ENCODE measurements at places on chromosomes 4 and X.

DNA sequence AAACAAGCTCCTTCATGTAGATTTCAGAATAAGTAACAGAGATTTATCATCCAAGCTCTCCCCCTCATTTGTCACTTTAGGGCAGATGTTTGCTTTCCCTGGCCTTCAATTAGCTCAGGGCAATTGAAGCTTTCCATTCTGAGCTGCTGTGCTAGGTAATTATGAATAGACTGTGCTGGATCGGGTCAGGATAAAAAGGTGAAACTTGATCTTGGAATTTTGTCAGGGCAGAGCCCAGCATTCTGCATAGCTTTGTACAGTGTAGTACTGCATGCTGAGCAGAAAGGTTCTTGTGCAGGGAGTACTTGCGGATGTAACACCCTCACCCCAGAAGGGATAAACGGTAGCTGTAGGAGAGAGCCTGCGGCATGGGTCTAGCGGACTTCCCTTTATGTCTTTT, 64.0 kb upstream of the CLDN34 start:
- no peak for DNase-seq

DNA sequence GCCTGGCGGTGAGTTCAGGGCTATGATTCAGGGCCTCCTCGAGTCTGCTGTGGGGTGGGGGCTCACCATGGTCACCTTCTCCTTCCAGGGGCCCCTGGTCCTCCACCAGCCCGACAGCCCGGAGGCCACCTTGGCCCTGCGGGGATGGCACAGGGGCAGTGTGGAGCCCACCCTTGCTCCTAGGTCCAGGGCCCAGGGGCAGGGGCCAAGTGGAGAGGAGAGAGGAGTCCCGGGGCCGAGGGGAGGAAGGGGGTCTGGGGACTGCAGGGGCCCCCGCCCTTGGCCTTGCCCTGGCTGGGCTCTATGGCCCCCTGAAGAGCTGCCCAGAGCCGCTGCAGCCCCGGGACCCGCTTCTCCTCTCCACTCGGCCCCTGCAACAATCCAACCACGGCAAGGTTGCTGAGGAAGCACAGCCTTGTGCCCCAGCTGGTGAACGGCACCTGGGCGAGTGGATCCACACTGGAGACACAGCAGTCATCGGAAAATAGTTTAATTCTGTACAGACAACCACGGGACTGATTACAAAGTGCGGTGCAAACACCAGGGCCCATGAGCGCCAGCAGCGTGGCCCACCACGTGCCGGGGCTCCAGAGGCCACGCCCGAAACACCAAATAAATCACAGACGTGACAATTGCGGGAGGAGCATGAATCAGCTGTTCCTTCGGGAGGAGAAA, 23.0 kb upstream of the CPLX1 start:
- DNase-seq, result peak; percentile 24

GRCh38 chr4:169042608-169043007, 32.6 kb upstream of the CBR4 start:
- no peak for DNase-seq

- no peak for DNase-seq
Measured at GRCh38 chr4:32672359-32672758, 1952.2 kb downstream of the PCDH7 start.

- DNase-seq, result no peak
Measured at GRCh38 chrX:152575331-152575730, 62.4 kb upstream of the GABRQ start.

GRCh38 chr4:53543561-53543960, 47.7 kb downstream of the LNX1 start:
- DNase-seq, result no peak

GRCh38 chrX:106177982-106178321, 9.8 kb downstream of the PWWP3B start:
- DNase-seq, result no peak

DNA sequence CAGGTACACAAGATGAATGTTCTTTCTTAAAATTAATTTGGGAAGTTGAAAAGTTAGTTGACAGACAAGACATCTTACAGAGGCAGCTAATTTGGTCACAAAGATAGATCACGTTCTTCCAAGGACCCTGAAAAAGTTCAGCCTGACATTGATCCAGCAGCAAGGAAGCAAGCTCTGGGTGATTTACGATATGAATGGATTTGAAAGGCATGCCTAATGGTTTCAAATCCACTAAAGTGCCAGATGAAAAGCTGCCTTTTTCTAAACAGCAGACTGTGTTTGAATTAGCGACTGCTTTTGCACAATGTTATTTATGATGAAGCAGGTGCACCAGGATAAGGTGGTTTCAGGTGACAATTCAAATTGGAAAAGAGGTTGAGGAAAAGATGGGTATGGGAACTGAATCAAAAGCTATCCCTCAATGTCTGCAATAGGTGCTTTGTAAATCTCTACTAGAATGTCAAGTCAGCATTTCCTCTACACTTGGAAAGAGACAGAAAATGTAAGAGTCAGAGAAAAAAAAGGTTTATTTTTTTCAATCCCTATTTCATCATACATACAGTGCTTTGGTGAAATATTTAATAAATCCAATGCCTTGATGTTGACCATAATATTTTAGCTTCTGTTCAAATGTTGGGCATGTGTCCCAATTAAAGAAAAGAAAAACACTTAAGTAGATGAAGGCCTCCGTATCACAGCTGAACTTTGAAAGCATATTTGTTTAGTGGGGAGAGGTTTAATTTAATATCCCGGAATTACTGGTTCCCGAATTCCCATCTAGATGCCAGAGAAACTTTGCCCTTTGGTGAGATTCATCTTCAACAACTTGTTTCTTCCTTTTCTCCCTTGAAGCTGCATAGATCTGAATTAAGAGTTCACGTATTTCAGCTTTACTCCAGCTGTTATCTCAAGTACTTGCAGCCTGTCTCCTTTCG, 6.0 kb downstream of the RASGEF1B start:
- DNase-seq, result no peak

DNA sequence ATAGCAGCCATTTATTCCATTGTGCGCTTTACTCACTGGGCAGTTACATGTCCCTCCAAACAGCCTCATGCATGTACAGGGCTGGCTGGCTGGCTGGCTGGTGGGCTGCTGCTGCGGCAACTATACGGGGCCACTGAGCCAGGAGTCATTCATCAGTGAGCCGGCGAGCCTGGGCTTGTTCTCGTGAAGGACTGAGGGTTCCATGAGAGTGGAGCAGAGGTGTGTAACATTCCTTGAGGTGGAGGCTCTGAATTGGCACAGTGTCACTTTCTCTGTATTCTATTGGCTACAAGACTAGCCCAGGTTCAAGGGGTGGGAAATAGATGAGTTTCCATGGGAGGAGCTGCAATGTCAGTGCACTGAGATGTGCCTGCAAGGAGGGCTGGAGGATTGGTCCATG, 89.1 kb downstream of the ARHGAP10 start:
- DNase-seq, result no peak

GRCh38 chr4:126446917-126447316, 1132.2 kb downstream of the FAT4 start:
- DNase-seq, result no peak
